HS-27A (cell line): ENCODE measurements at places on chromosomes 1 and 21.

- no peak for DNase-seq
Measured at GRCh38 chr21:17269760-17270159, 243.1 kb upstream of the CXADR start.

- no peak for DNase-seq
Measured at GRCh38 chr1:99315305-99315704, 51.0 kb downstream of the PLPPR4 start.

DNA sequence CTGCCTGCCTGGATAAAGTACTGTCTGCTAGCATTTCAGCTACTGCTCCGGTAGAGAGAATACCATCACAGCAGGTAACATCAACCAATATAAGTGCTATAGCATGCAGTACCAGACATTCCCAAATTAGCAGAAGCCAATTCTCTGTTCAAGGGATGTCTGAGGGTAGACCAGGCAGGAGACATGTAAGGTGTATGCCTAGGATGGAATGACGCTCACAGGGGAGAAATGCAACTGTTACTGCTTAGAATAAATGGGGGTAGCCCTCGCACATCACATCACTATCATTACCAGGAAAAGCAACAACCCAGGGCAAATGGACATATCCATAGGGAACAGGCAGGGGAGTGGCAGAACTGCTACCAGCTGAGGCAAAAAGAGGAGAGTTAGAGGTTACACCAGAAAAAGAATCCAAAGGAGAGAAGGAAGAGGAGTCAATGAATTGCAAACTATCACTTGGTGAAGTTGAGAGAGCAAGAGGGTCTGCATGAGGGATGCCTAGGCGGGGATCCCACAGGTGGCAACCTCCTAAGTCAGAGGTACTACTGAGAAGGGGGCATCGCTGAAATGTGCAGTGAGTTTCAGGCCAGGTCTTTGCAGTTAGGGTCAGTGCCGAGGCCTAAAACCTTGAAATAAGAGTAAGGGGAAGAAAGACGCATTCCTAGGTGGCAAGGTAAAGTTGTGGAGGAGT is 1.1 kb downstream of the UBE2Q1 start:
- DNase-seq, result no peak

DNA sequence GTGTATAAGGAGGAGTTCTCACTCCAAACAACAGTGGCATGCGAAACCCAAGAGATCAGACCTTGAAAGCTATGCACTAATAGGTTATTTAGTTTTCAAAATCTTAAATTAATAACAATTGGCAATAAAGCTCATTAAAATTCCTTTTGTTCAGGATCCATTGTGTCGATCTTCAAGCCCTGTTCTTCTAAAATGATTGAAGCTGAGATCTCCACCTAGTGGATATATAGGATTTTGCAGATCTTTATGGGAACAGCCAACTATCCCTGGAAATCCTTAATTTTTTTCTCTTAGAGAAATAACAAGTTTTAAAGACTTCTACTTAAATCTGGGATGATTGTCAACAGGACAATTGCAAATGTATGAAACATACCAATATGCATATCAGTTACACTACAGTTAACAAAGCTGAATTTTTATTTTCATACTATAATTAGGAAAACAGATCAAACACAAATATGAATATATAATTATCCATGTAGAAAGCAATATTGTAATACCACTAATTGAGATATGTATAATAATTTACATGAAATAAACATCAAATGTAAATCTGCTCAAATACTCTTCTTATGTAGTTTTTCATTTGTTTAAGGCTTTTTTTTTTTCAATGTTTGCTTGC is 43.3 kb downstream of the LRRC53 start:
- DNase-seq, result no peak

GRCh38 chr1:184906761-184907160 is 67.5 kb downstream of the NIBAN1 start:
- DNase-seq, result no peak

DNA sequence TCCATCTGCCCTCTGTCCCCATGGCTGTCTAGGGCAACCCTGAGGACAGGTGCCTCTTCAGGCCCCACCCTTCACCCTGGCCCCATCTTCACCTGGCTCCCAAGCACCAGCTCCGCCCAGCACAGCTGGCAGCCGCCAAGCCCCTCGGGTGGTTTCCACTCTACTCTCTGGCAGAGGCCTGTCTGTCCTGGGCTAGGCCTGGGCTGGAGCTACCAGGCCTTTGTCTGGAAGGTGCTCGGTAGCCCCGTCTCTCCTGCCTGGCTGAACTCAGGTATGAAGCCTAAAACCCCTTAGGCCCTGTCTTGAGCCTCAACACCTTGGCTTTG is 17.4 kb downstream of the SDC3 start:
- no peak for DNase-seq
